NAMALWA (cell line): ENCODE measurements at places on chromosomes 12 and 14.

DNA sequence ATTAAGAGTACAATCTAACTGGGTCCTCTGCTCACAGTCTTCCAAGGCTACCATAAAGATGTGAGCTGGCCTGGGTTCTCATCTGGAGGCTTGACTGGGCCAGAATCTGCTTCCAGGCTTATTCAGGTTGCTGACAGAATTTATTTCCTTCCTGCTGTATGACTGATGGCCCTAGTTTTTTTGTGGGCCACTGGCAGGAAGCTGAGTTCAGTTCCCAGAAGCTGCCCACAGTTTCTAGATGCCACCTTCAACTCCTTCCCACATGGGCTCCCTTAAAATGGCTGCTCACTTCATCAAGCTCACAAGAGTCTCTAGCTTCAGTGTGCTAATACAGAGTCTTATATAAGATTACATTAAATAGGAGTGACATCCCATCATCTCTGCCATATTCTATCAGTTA is 121.7 kb upstream of the CAND1 start:
- DNase-seq: no peak

GRCh38 chr12:93795352-93795751 is 118.2 kb downstream of the CRADD start:
- no peak for DNase-seq

DNA sequence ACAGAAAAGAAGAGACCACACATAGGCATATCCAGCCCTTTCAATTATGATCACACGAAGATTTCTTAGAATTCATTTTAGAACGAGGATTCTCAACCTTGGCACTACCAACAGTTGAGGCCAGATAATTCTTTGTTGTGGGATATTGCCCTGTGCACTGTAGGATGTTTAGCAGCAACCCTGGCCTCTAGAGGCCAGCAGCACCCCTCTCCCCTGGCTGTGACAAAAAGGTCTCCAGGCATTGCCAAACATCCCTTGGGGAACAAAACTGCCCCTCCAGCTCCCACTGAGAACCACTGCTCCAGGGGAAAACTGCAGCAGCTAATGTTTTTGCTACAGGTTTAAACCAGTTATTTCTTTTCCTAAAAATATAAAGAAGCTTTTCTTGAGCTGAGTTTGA is 7.1 kb downstream of the NT5DC3 start:
- DNase-seq: no peak

GRCh38 chr12:45637706-45638105 is 91.8 kb upstream of the ARID2 start:
- DNase-seq: no peak

DNA sequence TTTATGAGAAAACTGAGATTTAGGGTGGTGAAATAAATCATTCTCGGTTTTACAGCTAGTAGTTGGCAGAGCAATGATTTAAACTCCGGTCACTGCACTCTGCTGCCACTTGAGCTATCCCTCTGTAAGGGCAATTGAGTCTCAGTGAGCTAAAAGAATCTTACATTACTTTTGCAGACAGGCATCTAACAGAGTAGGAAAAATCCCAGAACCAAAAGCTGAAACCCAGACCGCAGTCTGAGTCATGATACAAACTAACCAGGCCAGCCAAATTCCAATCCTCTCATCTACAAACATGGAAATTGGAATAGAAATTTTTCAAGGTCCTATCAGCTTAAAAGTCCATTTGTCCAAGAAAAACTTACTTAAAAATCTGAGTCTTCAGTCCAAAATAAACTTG is 73.7 kb downstream of the ANKS1B start:
- DNase-seq: no peak

- DNase-seq: no peak
Measured at GRCh38 chr12:4813741-4814140, 93.5 kb downstream of the GALNT8 start.

DNA sequence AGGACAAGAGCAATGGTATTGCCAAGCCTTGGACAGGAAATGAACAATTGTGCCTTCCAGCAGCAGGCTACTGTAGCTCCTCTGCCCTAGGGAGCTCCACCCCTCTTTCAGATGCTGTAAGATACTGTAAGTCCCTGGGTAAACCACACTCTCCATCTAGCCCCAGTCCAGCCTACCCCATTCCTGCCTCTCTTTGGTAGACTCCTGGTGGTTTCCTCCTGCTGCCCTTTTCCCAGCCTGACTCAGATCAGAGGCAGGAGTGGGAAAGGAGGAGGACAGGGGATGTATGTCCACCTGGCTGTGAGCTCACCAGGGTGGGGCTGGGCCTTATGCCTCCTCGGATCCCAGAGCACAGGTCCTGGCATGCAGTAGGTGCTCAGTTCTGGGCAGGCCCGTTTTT is 174.6 kb downstream of the ESRRB start:
- no peak for DNase-seq
